ENCODE measurements at places on chromosomes 7 and 10.

DNA sequence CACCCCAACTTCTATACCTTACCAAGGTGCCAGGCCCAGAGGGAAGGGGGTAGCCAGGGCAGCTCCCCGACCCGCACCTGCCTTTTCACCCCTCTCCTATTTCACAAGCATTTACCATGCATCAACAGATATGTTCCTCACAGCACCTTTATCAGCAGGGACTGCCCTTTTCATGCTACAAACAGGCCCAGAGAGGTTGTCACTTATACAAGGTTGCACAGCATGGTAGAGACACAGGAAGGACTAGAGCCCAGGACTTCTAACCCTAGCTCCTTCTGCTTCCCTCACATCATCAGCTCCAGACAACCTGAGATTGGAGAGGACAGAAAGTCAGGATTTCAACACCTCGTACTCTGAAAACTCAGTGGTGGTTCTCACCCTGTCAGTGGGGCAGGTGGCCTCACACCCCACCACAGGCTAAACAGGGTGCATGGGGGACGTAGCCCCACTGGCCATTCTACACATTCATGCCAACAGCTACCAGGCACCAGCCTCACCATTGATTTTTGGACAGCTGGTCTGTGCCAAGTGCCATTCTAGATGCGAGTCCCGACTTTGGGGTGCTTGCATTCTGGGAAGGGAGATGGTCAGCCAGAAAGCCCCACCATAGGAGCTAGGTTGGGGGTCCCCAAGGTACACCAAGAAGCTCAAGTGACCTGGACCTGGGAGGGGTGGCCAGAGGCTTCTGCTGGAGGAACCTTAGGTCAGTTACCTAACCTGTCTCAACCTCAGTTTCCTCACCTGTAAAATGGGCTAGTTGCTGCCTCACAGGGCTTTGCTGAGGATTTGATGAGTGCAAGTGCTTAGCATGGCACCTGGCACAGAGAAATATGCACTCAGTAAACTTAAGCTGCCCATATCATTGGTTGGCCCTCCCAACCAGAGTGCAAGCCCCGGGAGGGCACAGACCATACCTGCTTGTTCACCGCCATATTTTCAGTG, 38.4 kb downstream of the CHST3 start:
- no peak for DNase-seq

- no peak for DNase-seq
These were observed 162.5 kb downstream of the MAGI2 start for GRCh38 chr7:79290841-79291497.

GRCh38 chr7:41148521-41148951, 554.4 kb downstream of the INHBA start:
- peak; percentile 82 for DNase-seq

GRCh38 chr7:24582166-24582565, 8.9 kb downstream of the PALS2 start:
- DNase-seq = no peak

DNA sequence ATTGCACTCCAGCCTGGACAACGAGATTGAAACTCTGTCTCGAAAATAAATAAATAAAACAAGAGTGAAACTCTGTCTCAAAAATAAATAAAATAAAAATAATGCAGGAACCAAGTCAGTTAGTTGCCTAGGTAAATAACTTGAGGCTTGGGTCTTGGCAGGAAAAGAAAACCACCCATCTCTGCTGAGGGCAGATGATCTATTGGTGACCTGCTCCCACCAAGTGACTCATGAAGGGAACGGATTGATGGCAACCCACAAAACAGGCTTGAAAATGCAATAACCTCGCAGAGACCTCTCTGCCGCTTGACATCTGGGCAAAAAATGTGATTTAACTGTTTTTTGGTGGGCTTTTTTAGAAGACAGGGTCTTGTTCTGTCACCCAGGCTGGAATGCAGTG, 86.6 kb downstream of the CALN1 start:
- no peak for DNase-seq

DNA sequence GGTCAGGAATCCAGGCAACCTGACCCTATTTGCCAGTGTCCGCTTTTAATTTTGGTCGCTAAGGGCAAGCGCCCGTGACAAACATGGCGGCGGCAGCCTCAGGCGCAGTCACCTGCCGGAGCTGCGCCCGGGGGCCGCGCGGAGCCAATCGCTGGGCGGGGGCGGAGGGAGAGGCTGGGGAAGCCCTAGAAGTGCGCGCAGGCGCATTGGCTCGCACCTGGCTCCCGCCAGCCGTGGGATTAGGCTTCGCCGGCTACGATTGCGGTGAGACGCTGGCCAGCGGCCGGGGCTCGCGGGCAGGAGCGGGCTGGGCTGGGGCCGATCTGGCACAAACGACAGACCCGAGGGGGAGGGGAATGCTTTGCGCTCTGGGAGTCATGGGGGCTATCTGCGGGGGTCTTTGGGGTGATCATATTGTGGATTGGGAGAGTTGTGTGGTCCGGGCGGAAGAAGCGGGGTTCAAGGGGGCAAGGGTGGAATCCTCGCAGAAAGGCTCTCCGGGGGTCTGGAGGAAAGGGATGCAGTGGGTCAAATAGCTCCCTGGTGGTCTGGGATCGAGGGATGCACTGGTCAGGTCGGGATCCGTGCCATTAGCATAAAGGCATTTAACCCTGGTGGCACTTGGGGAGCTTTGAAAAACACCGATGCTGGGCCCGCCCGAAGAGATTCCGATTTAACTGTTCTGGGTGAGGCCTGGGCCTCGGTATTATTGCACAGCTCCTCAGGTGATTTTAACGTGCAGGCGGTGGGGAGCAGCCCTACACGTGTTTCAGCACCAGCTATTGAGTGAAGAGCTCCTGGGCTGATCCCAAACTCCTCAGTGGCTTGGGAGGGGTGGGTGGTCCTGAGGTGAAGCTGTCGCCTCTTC, 10.1 kb upstream of the C10orf95 start:
- peak; percentile 31 for DNase-seq

- no peak for DNase-seq
These were observed 74.6 kb downstream of the ATRNL1 start for GRCh38 chr10:115167751-115168150.

DNA sequence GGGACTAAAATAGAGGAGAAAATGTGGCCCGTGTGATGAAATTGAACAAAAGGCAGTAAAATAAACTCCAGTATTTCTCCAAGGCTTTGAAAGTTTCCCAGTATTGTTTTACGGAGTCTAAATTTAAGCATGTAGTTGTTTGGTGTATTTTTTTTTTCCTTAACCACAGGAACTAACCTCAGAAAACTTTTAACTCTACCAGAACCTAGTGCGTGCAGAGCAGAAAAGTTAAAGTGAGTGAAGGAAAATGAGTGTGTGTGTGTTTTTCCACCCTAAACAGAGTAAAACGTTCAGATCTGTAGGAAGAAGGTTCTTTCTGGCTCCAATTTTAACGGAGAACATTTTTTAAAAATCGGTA, 812 bp downstream of the PROSER2 start:
- DNase-seq = no peak

DNA sequence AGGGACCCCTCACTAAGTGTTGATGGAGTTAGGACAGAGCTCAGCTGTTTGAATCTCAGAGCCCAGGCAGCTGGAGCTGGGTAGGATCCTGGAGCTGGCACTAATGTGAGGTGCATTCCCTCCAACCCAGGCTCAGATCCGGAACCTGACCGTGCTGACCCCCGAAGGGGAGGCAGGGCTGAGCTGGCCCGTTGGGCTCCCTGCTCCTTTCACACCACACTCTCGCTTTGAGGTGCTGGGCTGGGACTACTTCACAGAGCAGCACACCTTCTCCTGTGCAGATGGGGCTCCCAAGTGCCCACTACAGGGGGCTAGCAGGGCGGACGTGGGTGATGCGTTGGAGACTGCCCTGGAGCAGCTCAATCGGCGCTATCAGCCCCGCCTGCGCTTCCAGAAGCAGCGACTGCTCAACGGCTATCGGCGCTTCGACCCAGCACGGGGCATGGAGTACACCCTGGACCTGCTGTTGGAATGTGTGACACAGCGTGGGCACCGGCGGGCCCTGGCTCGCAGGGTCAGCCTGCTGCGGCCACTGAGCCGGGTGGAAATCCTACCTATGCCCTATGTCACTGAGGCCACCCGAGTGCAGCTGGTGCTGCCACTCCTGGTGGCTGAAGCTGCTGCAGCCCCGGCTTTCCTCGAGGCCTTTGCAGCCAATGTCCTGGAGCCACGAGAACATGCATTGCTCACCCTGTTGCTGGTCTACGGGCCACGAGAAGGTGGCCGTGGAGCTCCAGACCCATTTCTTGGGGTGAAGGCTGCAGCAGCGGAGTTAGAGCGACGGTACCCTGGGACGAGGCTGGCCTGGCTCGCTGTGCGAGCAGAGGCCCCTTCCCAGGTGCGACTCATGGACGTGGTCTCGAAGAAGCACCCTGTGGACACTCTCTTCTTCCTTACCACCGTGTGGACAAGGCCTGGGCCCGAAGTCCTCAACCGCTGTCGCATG, 5.2 kb downstream of the CHPF2 start:
- no peak for DNase-seq

DNA sequence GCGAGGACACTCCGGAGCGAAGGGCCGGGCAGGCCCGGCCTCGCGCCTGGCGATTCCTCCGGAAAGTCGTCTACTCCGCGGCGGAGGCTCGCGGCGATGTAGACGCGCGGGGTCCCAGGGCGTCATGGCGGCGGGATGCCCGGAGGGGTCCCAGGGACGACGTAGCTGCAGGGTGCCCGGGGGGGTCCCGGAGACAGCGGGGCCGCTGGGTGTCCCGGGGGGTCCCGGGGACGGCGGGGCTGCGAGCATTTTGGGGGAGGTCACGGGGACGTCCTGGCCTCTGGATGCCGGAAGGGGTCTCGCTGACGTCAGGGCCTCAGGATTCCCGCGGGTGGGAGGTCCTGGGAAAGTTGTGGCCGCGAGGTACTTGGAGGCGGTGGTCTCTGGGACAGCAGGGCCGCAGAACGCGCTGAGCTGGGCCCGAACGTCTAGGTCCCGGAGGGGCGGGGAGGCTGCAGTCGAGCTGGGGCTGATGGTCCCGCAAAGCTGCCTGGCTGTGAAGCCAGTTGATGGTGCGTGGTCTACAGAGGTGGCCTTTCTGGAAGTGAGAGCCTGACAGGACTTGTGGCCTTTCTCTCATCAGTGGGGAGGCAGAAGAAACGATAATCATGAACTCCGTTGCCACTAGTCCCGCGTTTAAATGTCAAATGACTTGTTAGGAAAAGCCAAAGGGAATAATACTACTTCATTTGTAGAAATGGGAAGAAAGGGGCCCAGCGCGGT, 637 bp downstream of the HSPA14 start:
- DNase-seq = no peak

GRCh38 chr10:111370101-111370500, 293.3 kb downstream of the ADRA2A start:
- DNase-seq = no peak

DNA sequence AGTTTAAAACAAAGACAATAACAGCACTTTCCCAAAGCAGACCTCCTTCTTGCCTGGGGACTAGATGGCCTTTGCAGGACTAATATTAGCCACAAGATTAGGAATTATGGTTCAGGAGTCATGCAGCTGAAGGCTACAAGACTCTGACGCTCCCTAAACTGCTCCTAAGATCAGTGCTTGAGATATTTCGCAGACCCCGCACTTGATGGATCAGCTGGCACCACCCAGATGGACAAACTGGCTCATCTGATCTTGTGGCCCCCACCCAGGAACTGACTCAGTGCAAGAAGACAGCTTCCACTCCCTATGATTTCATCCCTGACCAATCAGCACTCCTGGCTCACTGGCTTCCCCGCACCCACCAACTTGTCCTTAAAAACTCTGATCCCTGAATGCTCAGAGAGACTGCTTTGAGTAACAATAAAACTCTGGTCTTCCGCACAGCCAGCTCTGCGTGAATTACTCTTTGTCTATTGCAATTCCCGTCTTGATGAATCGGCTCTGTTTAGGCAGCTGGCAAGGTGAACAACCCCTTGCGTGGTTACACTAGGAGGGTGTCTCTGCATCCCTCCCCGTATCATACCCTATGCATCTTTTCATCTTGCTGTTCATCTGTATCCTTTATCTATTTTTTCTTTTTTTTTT, 26.9 kb upstream of the NRBF2 start:
- DNase-seq = no peak

- DNase-seq = no peak
These were observed 3.5 kb downstream of the JAKMIP3 start for GRCh38 chr10:132069122-132069848.

GRCh38 chr10:87594864-87595263, 64.8 kb upstream of the PAPSS2 start:
- DNase-seq = no peak

GRCh38 chr10:121608469-121609190, 10.4 kb upstream of the FGFR2 start:
- DNase-seq = no peak

- DNase-seq = no peak
These were observed 44.5 kb downstream of the CLRN3 start for GRCh38 chr10:127848226-127848625.

DNA sequence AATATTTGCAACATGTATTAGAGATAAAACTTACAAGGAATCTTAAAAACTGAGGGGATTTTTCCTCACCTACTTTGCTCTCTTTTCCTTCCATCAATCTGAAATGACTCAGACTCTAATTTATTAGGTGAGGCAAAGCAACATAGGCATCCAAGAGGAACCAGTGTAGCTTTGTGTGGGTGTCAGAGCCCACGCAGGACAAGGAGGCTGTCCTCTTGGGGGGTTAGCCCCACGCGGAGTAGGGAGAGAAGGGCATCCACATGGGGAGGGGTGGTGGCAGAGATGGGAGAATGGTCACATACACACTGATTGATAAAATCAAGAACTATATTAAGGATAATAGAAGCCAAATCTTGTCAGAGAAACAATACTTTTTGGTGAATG, 33.8 kb upstream of the ARMS2 start:
- no peak for DNase-seq

DNA sequence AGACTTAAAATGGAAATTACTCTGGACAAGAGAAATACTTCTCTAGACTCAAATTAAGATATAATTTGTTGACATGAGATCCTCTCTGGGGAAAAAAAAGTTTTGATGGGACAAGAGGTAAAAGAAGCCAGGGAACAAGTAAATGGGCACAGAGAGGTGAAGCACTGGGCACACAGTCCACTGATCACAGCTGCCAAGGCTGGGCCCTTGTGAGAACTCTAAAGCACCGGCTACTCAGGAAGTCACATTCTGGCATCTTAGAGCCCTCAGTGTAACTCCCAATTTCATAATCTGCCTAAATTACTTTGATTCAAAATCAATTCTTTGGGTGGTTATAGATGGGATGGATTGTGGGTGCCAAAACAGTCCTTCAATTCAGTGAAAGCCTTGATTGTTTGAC, 123.2 kb upstream of the CACNA2D1 start:
- no peak for DNase-seq
